ENCODE measurements at places on chromosomes 4 and X.

GRCh38 chr4:8321220-8321619 lies 51.7 kb downstream of the HTRA3 start:
- DNase-seq: no peak

GRCh38 chrX:24805201-24805600 lies 111.5 kb downstream of the POLA1 start:
- no peak for DNase-seq

GRCh38 chrX:54411732-54412131 lies 28.5 kb upstream of the TSR2 start:
- DNase-seq: no peak

GRCh38 chr4:179601671-179602070 lies 2159.4 kb upstream of the AGA start:
- no peak for DNase-seq

DNA sequence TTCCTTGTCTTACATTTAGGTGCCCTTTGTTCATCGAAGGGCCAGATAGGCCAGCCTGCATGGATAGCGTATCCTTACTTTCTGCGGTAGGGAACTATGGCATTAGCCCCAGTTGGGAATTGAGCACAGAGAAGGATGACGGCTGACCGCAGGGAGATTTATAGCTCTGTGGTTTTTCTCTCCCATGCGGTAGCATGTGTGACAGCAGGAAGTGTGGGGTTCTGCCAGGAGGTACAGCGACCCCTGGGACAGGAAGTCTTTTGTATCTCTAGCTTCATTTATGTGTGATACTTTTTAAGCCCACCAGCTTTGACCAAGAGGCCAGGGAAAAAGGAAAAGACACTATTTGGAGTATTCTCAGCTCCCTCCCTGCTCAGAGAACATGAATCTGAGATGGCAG lies 33.1 kb downstream of the GAB3 start:
- DNase-seq: no peak

GRCh38 chrX:130714135-130714534 lies 188.9 kb downstream of the ENOX2 start:
- no peak for DNase-seq

DNA sequence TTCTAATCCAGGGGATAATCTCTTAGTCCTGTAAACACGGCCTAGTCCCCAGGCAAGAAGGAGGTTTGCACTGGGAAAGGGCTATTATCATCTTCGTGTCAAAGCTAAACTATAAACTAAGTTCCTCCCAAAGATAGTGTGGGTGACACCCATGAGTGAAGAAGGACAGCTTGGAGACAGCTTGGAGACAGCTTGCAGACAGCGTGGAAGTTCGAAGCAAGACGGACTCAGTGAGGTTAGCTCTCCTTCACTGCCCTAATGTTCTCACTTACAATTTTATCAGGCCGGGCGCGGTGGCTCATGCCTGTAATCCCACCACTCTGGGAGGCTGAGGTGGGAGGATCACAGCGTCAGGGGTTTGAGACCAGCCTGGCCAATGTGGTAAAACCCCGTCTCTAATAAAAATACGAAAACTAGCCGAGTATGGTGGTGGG lies 19.2 kb upstream of the PLCXD1 start:
- DNase-seq: no peak

DNA sequence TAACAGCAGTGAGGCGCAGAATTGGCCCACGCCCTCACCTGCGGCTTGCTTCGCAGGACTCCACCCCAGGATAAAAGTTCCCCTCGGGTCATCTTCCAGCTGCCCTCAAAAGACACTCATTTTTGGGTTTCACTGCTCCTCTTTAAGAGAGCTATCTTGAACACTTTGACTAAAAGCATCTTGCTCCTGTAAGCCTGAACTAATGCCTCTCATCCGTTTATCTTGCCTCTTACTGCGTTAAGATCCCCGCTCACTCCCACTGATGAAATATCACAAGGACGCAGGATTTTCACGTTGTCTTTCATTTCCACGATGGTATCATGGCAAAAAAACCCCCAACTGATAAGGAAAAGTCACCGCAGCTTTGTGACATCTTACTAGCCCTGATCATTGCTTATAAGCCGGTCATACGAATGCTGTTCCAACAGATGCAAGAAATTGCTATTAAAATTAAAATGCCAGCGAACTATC lies 591 bp upstream of the ACSL4 start:
- DNase-seq: no peak

DNA sequence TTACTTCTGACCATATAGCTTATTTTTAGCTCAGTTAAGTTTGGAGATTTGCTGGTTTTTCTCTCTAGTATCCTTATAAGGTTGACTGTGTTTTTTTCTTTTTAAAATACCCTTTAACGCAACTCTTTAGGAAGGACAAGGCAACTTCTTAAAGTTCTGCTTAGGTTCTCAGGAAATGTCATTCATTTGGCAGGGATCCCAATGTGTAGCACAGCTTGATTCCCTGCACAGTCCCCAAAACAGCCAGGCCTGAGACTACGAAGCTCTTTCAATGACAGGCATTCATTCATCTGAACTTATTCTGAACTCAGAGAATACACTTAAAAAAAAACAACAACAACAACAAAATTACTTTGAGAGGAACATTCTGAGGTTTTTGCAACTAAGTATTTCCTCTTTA lies 1765.8 kb downstream of the PCDH7 start:
- DNase-seq: no peak

DNA sequence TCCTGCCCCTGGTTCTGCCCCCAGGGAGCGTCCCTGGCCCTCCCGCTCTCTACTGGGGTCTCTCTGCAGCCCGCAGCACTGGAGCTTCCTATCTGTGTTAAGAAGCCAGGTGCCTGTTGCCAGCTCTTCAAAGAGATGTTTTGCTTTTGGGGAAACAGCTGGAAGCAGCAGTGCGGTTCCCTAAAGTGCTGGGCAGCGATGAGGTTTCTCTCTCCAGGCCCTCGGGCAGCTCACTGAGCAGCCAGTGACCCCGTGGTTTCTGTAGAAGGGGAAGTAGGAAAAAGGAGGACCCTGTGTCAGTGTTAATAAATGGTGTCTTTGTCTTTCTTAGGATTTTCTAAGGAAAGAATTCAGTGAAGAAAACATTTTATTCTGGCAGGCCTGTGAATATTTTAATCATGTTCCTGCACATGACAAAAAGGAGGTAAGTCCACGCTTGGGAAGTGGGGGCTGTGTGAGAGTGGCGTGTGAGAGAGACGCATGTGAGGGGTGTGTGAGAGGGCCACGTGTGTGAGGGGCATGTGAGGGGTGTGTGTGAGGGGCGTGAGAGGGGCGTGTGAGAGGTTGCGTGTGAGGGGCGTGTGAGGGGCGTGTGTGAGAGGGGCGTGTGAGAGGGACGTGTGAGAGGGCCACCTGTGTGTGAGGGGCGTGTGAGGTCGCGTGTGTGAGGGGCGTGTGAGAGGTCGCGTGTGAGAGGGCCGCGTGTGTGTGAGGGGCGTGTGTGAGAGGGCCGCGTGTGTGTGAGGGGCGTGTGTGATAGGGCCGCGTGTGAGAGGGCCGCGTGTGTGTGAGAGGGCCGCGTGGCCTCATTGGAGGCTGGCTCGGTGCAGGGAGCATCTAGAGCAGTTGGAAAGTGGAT lies 27.1 kb upstream of the HGFAC start:
- DNase-seq: no peak

- no peak for DNase-seq
Observed at GRCh38 chr4:85050736-85051135, 84.2 kb upstream of the WDFY3 start.

GRCh38 chr4:182842759-182843390 lies 74.3 kb downstream of the DCTD start:
- DNase-seq: no peak

DNA sequence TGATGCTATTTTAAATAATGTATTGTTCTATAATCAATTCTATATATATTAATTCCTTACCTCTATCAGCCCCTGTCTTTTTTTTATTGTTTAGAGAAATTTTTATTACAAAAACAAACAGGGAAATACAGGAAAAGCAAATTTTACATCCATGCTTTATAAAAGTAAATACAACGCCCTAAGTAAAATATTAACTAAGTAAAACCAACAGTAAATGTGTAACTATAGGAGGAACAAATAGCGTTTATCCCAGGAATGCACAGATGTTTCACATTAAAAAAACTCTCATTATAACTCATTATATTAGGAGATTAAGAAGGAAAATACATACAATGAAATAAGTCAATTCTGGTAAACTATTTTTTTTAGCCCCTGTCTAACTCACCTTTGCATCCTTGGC lies 8.2 kb upstream of the ITM2A start:
- no peak for DNase-seq

DNA sequence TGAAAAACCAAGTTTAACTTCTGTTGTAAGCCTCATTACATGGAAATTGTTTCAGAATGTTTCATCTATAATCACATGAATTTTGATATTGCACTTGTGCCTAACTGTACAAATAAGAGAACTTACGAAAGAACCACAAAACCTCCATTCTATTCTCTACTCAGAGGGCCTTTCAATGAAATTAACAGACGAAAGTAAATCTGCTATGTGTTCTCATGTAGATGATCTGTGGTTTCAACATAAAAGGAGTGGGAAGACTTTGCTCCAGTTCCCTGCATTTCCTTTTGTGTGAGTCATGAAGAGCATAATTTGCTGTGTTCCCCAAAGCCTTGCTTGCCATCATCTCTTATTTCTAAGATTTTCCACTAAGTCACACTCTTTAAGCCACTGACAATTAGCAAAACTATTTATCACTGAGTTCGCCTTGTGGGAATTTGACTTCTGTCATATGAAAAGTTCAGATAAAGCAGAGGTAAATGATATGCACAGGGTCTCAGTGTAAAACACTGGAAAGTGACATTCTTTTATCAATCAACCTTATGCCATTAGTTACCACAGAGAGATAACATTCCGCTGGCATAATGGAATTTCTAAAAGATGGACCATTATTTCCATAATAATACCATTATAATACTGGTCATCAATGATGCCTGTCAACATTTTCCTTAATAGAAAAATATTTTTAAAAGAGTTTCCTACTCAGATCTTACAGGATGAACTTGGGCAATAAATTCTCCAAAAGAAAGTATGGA lies 329.8 kb downstream of the NR3C2 start:
- DNase-seq: no peak

GRCh38 chr4:147724468-147725201 lies 7.3 kb upstream of the ARHGAP10 start:
- no peak for DNase-seq

- no peak for DNase-seq
Observed at GRCh38 chr4:71566856-71567255, 217.0 kb downstream of the GC start.

- no peak for DNase-seq
Observed at GRCh38 chrX:30798810-30799209, 90.2 kb downstream of the TAB3 start.

DNA sequence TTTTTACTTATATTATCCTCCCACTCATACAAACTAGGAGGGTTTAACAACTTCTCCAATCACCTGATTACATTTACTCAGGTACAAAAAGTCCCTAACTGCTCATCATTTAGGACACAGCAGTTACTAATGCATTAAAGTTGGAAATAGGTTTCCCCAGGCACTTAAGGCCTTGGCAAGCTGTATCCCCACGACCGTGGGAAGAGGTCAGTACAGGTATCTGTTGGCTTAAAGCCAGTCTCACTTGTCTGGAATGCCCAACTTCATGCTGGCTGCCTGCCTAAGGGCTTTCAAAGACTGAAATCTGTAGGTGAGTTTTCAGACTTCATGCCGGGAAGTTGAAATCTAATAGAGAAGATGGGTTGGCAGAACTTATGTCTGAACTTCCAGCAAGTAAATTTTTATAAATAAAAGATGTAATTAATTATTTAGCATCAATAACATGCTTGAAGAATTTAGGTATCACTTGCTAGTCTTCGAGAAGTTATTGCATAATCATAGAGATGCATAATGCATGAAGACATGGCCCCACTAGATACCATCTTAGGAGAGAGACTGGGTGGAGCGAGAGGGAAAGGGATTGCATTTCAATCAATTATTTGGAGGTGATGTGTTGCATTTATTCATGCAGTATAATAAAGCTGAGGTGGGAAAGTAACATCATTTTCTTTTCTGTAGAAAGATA lies 54.2 kb downstream of the SCD5 start:
- DNase-seq: no peak

DNA sequence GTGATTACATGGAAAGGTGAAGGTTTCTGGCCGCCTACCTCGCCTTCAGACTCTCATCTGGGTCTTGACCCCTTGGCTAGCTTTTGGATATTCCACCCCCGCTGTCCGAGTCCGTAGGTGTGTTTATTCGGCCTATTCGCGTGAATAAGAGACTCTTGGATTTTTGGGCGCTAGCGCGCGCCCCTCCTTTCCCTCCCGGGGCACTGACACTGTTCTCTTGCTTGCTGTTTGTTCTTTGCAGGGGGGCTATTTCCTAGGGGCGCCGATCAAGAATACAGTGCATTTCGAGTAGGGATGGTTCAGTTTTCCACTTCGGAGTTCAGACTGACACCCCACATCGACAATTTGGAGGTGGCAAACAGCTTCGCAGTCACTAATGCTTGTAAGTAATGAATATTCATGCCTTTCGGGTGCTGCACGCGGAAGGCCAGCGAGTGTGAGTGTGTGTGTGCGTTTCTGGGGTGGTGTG lies 932 bp downstream of the GRIA2 start:
- no peak for DNase-seq

GRCh38 chrX:18676050-18676449 lies 4.1 kb upstream of the RS1 start:
- no peak for DNase-seq

- DNase-seq: no peak
Observed at GRCh38 chr4:3111461-3111860, 37.0 kb downstream of the HTT start.

DNA sequence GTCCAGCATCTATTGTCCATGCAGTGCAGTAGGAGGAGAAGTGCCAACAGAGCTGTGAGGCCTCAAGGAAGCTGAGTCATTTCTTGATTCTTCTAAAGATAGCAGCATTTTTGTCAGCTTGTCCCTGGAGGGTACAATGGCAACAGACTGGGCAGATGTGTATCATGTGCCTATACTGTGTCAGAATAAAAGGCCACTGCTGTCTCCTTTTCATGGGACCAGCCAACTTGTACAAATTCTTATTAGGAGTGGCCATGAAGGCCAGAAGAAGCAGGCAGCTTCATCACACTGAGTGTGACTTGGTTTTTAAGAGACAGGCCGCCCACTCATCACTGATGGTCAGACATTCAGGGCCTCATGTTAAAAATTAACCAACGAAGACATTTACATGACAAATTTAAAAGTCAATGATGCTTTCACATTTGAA lies 185.0 kb upstream of the FAM241A start:
- DNase-seq: no peak

GRCh38 chr4:48194971-48195370 lies 60.9 kb upstream of the TXK start:
- no peak for DNase-seq

DNA sequence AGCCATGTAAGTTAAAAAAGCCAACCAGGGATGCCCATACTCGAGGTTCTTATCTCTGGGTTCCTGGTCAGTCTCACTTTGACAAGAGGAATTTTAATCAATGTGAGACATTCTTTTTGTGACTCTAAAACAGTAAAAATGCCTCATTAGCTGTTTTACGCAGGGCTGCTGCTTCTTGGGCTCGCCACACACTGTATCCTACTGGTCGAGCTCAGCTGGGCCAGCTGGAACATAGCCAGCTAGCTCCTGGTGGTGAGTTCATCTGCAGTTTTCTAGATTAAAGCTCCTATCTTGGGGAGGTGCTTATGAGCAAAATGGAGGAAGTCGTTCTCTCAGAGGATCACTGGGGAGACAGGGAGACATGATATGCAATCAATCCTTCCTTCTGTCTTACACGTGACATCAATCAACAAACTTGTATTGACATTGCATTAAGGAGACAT lies 55.9 kb upstream of the LEF1 start:
- DNase-seq: no peak
